ENCODE measurements at places on chromosomes 6 and 20.

GRCh38 chr6:130136798-130137197 lies 86.0 kb downstream of the SAMD3 start:
- no peak for DNase-seq

- DNase-seq = peak; percentile 11
These were observed 336.7 kb downstream of the GJA1 start for GRCh38 chr6:121771937-121772720.

DNA sequence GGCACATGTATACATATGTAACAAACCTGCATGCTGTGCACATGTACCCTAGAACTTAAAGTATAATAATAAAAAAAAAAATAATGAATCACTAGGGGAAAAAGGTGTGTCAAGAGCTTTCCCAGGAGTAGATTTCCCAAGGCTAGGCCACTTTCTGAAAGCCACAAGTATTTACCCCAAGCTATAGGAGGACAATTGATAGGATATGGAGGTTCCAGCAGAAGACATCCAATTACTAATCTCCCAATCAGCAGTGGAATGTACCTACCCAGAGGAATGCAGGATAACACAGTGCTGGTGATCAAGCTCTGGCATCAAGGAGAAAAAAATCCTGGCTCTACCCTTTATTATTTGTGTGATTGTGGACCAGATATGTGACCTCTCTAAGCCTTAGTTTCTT lies 562.7 kb downstream of the RFPL4B start:
- DNase-seq = no peak

GRCh38 chr6:156534594-156534993 lies 242.6 kb upstream of the ARID1B start:
- DNase-seq = no peak

GRCh38 chr20:50141018-50141675 lies 12.4 kb downstream of the PEDS1 start:
- DNase-seq = no peak

DNA sequence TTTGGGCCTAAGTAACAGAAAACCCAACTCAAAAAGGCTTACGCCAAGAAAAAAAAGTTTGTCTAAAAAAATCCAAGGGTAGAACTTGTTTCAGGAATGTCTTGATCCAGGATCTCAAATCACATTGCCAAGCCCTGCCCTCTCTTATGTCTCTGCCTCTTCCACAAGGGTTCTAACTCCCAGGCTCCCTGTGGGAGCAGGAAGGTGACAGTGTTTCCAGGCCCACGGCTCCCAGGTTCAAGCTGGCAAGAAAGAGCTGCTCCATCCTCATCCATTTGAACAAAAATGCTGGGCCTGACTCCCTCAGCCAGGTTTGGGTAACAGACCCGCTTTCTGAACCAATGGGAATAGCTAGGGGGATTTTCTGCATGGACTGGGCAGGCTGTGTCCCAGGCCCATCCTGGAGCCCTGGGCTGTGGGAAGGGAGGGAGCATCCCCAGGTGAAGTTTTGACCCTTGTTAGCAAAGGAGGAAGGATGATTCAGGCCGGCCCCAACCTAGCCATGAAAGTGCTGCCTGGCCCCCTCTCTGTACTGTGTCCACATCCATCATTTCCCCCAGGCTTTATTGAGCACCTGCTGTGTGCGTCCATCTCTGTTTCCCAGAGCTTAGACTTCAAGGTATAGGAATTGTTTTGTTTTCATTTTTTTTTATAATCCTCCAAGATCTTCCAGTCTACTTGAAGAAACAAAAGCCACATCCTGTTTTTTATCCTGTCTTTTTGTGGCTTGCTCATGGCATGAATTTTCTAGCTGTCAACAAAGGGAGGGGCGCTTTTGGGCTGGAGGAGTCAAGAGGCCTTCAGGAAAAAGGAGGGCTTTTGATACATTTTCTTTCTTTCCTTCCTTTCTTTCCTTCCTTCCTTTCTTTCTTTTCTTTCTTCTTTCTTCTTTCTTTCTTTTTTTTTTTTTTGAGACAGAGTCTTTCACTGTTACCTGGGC lies 159.8 kb downstream of the TFAP2C start:
- no peak for DNase-seq

- no peak for DNase-seq
These were observed 212.6 kb upstream of the FOXQ1 start for GRCh38 chr6:1099264-1099663.

GRCh38 chr6:138465007-138465645 lies 34.2 kb downstream of the NHSL1 start:
- peak; percentile 29 for DNase-seq

- DNase-seq = no peak
These were observed 109.4 kb upstream of the NEDD9 start for GRCh38 chr6:11341867-11342266.

- DNase-seq = no peak
These were observed 155.0 kb downstream of the TMEM200A start for GRCh38 chr6:130520801-130521200.

- DNase-seq = no peak
These were observed 303.5 kb upstream of the RNF24 start for GRCh38 chr20:4318891-4319290.

DNA sequence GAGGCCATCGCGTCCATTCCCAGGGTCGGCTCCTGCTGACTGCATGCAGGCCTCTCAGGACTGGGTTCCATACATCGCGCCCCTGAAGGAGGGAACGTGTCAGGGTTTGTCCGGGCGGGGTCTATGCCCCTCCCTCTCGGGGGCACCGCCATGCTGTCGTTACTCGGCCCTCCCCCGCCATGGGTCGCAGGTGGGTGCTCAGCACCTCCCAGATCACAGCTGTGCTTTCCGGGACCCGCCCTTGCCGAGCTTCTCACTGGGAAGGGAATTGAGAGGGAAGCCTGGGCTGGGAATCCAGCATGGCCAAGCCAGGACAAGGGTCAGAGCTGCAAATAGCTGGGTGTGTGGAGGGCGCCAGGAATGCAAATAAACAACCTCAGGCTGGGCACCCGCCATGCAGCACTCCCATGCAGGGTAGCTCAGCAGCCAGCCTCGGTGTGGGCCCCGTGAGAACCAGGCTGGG lies at the start of gene FRMD1:
FRMD1 (minus strand) TSS at position 270 of the 463 bp plus-strand sequence; CDS start at position 152, 118 bp downstream.
- DNase-seq = no peak

DNA sequence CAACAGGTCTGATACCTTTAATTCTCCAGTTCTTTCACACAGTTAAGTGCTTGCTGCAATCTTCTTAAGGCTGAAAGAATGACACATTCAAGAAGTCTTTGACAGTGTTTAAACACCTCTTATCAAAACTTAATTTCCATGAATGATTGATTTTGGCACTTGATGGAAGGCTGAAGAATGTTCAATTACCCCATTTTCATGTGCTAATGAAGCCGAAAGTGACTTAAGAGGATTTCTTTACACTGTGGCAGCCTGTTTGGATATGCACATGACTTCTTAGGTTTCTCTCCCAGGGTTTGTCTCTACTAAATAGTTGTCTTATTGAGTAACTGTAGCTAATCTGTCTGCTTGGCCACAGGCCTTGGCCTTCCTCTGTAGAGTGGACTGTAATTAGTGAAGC lies 81.1 kb upstream of the PRDM1 start:
- no peak for DNase-seq

DNA sequence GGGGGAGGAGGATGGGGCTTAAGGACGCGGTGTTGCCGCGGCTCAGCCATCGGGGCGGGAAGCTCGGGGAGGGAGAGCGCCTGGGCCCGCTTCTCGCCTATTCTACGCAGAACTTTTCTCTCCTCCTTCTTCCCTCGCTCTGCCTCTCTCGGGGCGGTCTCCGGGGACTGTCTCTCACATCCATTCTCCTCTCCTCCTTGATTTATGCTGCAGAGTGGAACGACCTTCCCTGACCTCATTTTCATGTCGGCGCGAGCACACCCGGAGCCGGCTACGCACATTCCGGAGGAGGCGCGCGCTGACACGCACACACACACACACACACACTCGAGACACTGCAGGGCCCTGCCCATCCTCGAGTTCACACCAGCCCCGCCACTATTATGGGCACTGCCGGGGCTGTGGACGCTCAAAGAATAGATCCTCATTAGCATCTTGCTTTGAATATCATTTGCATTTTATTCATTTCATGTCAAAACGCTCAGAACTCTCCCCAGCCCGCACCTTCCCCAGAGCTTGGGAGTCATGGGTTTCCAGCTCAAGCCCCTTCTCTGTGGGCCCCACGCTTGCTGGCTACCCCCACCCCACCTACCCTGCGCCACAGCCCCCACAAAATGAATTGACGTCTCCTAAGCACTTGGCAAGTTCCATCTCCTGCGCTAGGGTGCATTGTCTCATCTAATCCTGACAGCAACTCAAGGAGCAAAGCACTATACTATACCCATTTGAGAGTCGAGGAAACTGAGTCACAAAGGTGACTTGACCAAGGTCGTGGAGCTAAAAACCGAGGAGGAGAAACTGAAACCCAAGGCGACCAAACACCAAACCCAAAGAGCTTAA lies 36.8 kb downstream of the NCR2 start:
- no peak for DNase-seq

GRCh38 chr6:125869427-125869826 lies 78.7 kb downstream of the NCOA7 start:
- no peak for DNase-seq

DNA sequence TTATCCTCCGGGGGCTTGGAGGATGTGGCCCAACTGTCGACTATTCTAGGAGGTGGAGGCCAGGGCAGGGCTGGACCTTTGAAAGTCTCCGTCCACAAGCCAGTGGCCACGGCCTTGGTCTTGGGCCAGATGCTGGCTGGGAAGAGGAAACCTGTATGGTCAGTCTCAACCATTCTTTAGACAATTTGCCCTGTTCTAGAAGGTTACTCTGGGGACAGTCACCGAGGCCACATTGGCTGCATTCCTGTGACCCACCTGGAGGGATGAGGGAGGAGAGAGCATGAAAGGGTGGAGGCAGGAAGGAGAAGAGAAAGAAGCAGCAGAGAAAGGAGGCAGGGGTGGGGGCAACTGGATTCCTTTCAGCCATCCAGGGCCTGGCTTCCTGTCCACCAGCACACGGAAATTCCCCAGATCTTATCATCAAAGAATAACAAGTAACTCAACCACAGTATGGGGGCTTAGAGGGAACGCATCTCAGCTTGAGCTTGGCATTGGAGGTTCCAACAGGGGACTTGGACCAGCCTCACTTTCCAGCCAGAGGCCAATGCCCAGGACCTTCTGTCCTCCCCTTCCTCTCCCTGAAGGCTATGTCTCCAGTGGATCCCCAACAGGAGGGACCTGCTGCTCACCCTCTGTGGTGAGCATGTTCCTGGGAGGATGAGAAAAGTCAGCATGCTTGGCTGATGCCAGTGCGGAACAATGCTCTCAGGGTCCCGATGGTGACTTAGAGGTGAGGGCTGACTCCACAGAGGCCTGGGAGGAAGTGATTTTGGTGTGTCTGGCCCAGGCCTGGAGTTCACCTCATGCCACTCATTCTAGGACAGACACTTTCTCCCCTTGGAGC lies 30.4 kb downstream of the TGM2 start:
- DNase-seq = no peak

- no peak for DNase-seq
These were observed 316.0 kb downstream of the CLIC5 start for GRCh38 chr6:45699663-45700062.

DNA sequence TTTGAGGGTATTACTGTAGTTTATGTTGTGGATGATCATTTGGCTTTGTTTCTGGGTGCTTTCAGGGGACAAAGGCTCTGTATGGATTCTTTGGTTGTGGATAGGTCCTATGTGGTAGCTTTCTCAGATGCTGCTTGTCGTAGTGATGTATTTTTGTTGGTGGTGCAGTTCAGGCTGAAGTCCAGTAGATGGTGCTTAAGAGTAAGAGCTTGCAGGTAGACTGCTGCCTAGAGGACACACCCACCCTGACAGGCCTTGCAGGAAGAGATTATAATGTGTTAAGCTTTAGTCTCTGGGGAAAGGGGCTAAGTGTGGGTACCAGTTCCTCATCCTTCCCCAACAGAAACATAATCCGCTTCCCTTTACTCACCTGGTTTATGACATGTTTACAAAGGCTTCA lies 62.6 kb upstream of the ADGRB3 start:
- DNase-seq = peak; percentile 35

GRCh38 chr6:76532647-76533046 lies 460.2 kb upstream of the IMPG1 start:
- no peak for DNase-seq

DNA sequence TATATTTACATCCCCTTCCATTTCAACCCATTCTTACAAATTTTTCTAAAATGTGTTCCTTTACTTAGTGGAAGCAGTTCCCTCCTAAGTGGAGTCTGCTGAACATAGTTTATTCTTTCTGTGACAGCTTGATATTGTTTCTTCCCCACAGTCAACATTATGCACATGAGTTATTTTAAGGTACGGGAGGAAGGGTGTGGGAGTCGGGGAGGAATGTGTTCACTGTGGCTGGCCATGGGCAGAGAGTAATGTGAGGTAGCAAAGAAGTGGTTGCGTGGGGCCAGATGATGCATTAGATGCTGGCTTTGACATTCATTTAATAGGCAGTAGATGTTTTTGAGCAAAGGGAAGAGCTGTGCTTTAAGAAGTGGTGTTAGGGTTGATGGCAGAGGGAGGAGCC lies 98.5 kb downstream of the ARMC2 start:
- DNase-seq = no peak

- no peak for DNase-seq
These were observed 70.9 kb upstream of the UFL1 start for GRCh38 chr6:96450770-96451130.

DNA sequence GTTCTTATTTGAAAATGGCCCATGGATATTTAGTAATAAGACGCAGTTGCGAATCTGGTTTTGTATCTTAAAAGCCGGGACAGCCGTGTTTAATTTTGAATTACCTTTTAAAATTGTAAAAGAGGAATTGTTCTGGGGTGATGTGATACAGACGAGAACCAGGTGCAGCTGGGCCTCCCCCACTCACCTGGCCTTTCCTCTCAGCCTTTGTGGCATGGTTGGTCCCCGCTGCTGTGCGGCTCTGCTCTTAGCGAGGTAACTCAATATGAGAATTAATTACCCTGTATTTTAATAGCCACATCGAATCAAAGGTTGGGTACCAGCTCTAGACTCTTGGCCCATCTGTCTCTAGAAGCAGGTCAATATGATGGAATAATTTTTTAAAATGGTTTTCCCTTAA lies 56.5 kb upstream of the DACT2 start:
- no peak for DNase-seq

- no peak for DNase-seq
These were observed 193.2 kb upstream of the SALL4 start for GRCh38 chr20:51995551-51995951.

DNA sequence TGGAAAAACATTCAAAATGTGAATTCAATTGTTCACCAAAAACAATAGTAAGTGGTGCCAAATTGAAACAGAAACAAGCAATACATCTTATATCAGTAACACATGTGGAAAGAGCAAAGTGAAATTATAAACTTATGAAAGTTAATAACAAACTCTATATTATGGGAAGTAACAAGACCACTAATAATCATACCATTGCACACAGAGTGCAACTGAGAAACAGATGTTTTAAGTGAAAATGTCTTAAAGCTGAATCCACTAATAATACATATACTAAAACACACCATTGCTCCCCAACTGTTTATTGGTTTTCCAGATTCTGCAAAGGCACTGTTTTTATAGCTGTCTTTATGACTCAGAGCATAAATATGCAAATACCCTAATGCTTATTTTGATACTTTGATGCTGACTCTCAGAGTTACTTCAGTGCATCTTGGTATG lies 292.3 kb downstream of the RFPL4B start:
- no peak for DNase-seq

Data from activated CD4-positive, alpha-beta T cell treated with anti-CD3 and anti-CD28 coated beads, Interleukin-2, Interleukin-6, amounts not matched to agents 100 ng/mL and 50 ng/mL, durations not matched to agents 16 hours and 8 hours (primary cell).